Stimulated activated CD4-positive, alpha-beta T cell treated with anti-CD3 and anti-CD28 coated beads, Interleukin-1b, Interleukin-23, amount 100 ng/mL, for 4 hours (primary cell): ENCODE measurements at places on chromosomes 1 and 21.

DNA sequence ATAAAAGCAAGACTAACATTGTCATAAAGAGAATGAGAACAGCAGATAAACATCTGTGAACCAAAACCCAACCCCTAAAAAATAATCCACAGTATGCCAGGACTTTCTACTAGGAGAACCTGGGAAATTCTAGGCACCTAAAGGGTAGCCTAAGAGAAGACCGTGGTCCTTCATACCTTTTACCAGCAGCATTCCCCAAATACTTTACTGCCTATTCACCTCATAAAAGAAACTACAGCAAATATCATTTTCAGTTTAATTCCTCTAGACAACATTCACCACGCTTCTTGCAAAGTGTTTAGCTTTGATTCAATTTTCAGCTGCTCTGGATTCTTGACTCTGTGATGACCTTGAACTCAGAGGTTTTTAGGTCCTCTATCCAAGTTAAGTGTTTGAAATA, 1180.7 kb upstream of the B3GALT2 start:
- no peak for DNase-seq

DNA sequence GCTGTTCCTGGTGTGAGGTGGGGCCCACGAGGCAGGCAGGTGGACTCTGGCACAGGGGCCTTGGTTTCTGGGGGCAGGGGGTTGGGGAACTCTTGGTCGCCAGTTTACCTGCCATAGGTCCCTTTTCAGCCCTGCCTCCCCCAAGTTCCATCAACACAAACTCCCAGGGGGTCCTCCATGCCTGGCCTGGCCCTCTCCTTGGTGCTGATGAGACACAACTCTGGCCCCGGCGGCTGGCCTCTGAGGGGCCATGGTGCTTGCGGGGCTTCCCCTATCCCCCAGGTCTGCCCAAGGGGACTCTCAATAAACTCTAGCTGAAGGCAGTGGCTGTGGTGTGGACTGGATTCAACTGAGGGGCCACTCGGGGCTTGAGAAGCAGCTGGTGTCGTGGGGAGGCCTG, 16.0 kb downstream of the HTR6 start:
- DNase-seq = no peak

GRCh38 chr1:184489908-184490307, 103.1 kb downstream of the C1orf21 start:
- no peak for DNase-seq

- DNase-seq = no peak
Measured at GRCh38 chr1:224499204-224499603, 64.6 kb upstream of the WDR26 start.

- DNase-seq = no peak
Measured at GRCh38 chr1:70536708-70537366, 125.8 kb downstream of the CTH start.

DNA sequence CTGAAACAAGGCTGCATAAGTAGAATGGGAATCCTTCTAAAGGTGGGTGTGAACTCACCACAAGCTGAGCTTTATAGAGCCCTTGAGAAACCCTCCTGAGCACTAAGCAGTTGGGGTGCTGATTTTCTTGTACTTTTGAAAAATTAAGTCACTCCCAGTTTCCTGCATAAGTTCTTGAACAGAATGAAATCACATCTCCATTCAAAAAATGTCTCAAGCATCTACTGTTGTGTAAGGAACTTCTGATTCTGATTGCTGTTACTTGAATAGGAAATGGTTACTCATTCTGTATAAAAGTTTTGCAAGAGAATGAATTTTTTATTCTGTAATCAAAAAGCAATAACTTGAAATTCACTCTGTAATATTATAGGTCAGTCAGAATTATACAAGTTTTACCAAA, 50.8 kb upstream of the WNT2B start:
- no peak for DNase-seq

DNA sequence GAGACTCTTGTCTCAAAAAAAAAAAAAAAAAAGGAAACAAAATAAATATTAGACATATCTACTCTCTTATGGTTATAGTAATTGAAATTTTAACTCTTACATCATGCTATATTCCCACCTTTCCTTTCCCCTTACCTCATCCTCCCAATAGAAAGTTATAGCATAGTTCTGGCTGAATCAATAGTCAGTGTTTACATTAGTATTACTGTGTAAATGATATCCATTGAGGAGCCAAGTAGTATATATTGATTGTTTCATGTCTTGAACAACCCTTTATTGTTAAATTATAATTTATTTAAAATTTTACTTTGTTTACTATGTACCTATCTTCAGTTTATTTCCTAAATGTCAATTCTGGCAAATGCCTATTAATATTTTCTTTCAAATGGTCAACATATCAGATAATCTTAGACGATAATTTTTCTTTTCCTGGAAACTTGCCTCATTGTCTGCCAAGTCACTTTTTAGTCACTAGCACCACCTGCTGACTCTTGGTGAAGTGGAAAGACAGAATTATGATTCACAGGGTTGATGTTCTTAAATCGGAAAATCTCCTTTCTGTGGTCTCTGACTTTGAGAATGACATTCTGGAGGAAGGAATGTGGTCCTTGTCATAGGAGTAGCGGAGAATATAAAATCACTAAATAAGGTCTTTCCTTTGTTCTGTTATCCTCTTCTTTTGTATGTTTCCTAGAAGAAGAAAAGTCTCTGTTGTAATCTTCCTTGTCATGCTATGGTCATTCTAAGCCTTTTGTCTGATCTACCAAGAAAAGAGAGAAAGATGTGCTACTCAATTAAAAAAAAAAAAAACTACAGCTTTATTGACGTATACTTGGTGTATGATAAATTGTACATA, 8.6 kb downstream of the HJV start:
- no peak for DNase-seq

DNA sequence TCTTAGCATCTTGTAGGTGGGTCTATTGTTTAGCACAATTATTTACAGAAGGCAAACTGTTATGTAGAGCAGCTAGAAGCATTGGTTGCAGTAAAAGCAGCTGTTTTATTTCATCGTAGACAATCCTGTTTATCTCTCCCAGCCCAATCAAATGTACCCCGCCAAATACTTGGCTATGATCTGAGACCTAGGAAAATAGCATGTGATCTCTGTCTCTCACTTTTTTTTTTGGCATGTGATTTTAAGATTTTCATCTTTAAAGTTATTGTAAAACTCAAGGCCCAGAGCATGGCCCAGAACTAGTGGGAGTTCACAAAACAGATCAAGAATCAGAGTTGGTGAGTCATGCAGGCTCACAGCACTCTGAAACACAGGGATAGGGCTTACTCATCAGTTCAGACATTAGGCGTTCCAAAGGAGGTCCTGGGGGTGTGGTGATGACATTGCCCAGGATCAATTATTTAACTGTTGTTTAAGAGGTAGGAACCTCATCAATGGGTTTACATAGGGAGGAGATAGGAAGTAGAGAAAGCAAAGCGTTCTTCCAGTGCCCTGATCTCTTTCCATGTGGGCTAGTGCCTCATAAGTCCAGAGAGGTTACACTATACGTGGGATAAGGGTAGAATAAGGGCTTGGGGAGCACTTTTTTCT, 40.2 kb downstream of the TBX19 start:
- DNase-seq = no peak

- DNase-seq = no peak
Measured at GRCh38 chr1:41291195-41291594, 49.1 kb upstream of the SCMH1 start.

- no peak for DNase-seq
Measured at GRCh38 chr21:42809577-42810475, 69.5 kb downstream of the WDR4 start.

GRCh38 chr1:168498159-168498631, 45.6 kb downstream of the XCL2 start:
- no peak for DNase-seq

DNA sequence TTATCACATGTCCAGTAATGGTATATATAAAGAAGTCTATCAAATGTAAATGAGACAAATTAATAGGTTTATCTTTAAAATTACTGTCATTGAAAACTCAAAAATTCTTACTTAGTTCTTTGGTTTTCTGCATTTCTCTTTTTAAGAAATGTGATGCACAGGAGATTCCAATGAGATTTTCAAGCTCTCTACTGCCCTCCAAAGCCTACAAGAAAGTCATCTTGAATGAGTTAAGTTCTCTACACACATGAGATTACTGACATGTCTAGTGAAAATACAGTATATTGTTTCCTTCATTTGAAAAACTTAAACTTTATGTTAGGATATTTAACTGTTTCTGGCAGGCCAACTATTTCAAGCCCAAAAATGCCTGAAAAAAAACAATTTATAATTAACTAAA, 68.8 kb downstream of the ITGB3BP start:
- DNase-seq = no peak

DNA sequence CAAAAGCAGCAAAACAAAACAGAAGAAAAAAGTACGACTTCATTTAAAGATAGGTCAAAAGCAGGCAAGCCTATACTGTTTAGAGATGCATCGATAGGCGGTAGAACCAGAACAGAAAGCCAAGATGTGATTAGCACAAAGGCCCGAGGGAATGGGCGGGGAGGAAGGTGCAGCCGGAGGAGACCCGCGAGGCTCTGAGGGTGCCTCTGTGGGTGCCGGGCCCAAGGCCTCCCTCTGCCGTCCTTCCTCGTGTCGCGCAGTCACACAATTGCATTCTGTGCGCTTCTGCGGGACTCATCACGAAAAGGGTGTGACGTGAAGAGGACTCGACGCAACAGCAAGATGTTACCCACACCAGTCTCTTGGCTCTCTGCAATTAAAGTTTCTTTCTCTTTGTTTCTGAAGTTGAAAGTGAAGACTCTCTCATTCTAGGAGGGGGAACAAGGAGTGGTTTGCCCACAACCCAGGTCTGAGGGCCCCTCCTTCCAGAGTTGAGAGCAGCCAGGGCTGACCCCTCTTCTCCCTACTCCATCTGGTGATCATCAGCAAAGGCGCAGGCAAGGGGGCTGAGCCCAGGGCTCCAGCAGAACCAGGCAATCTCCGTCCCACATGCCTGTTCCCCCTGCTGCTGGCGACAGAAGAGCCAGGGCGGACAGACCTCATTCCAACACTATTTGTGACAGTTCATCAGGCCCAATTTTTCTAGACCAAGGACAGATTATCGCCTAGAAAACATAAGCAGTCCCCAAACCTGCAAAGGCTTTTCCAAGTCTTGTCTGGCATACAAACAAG, 41.0 kb downstream of the NPHP4 start:
- no peak for DNase-seq

GRCh38 chr1:174795806-174796205, 203.9 kb upstream of the CACYBP start:
- no peak for DNase-seq

DNA sequence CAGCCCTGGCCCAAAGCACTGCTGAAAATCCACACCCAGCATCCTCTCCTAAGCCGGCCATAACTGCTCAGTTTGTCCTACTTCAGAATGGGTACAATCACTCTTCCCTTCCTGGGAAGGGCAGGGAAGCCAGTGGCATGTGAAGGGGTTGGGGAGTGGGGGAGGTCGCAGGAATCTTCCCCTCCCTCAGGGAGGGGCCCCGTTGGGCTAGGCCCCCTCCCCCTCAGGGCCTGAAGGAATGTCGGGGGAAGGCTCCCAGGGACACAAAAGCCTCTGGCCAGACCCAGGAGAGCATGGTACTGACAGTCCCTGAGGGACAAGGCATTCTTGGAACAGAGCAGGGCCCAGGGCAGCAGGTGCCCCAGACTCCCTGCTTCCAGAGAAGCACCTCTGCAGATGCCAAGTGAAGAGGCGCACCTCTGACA, 1.2 kb downstream of the ELOVL1 start:
- no peak for DNase-seq

DNA sequence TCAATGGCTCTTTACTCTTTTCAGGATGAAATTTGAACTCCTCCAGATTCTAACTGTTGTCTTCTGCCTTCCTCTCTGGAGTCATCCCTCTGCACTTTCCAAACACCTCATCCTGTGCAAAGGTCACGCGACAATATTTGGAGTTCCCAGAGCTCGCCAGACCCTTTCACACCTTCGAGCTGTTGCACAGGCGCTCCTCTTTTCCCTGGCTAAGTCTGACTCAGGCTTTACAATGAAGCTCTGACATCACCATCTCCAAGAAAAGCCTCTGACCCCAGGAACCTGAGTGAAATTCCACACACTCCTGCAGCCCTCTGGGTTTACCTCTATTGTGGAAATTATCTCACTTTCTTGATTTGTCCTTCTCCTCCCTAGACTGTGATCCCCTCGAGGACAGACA, 270.3 kb downstream of the RGS7 start:
- DNase-seq = no peak

GRCh38 chr1:109827986-109828385, 64.3 kb upstream of the EPS8L3 start:
- no peak for DNase-seq

DNA sequence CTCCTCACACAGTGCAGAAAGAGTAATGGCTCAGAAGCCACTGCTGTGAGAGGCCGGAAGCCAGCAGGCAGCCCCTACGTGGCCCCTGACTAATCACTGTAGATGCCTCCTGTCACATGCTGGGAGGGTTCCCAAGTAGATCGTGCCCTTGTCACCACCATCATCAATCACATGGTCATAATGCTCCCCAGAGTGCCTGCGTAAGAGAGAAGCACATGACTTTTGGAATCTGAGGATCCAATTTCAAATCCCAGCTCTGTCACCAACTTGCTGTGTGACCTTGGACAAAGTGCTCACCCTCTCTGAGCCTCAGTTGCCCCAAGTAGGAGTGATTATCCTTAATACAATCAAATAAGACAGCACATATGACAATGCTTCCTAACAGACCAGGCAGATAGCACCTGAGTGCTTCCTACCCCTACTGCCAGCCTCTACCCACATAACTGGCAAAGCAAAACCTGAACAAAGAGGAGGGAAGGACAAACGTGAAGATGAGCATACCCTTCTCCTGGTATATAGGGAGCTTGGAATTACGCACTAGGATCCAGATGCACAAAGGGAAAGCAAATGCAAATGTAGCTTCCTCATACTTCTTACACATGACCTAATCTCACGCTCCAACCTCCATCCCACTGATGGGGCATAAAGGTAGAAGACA, 65.7 kb downstream of the SDC3 start:
- DNase-seq = no peak

DNA sequence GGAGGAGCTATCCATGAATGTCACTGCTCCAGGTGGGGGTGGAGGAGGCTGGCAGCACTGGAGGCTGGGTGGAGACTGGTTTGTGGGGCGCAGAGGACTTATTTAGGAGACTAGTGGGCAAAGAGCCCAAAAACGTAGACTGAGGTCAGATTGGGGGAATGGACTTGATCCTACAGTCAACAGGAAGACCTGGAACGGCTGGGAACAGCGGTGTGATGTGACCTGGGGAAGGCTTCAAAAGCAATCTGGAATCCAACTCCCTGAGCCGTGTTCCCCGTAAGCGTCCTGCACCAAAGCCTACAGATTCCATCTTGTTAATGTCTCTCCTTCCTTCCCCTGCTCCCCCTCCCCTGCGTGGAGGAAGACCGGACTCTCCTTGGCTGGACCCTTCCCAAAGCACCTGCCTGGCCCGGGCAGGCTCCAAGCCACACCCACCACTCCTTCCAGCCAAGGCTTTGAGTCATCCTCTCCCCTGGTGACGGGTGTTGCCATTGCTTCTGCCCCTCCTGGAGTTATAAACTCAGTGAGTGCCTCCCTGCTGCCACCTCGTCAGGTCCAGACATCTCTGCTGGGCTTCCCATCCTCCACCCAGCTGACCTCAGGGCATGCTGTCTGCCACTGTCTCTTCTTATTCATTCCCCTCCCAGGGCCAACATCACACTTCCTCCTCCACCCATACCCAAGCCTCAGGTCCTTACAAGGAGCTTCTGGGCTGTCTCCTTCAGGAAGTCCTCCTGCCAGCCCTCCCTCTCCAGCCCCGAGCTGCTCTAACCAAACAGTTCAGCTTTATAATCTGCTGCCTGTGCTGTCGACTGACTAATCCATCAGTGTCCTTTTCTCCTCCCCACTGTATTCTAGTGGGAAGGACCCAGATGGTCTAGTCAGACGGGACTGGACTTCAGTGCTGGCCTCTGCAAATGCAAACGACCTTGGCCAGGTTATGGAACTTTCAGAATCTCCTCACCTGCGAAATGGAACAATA, 1.6 kb upstream of the CLSTN1 start:
- DNase-seq = peak; percentile 13

- DNase-seq = no peak
Measured at GRCh38 chr1:203407296-203407695, 56.4 kb upstream of the FMOD start.
